ENCODE measurements at places on chromosomes 13 and 19.

DNA sequence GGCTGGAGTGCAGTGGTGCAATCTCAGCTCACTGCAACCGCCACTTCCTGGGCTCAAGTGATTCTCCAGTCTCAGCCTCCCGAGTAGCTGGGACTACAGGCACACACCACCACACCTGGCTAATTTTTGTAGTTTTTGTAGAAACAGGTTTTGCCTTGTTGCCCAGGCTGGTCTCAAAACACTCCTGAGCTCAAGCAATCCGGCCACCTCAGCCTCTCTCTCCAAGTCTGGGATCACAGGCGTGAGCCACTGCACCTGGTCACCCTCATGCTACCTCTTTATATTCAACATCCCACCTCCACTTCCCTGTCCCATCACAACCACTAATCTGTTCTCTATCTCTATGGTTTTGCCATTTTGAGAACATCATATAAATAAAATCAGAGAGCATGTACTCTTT, 155.7 kb downstream of the PTPRS start:
- DNase-seq = no peak

- no peak for DNase-seq
Measured at GRCh38 chr13:113145496-113145895, 13.0 kb upstream of the PROZ start.

DNA sequence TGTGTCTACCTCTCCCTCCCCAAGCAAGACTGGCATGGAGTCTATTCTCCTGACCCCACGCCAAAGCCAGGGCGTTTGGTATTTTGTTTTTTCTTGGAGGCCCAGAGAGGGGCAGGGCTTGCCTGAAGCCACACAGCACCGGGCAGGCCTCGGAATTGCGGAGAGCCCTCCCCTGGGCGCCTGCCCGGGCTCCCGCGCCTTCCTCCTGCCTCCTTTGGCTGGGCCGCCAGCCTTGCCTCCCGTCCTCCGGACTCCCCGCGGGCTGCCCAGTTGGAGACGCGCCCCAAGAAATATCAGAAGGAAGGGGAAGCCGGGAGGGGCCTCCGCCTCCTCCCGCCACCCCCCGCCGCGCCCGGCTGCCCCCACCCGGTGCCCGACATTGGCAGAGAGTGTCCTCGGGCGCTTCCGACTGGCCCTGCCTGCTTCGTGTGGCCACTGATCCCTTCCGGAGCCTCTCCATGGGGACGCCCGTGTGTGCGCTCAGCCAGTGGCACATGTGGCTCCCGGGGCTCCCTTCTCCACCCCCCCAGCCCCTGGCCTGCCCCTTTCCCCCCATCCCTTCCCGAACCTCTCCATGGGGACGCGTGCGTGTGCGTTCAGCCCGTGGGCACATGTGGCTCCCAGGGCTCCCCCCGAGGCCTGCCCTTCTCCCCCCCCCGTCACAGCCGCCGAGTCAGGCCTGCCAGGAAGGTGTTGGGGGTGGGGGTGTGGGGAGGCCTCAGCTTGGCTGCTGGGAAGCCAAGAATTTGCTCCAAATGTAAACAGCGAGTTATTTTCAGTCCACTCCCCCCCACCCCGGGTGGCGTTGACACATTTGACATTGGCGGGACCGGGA, 37.3 kb downstream of the NFIC start:
- no peak for DNase-seq

DNA sequence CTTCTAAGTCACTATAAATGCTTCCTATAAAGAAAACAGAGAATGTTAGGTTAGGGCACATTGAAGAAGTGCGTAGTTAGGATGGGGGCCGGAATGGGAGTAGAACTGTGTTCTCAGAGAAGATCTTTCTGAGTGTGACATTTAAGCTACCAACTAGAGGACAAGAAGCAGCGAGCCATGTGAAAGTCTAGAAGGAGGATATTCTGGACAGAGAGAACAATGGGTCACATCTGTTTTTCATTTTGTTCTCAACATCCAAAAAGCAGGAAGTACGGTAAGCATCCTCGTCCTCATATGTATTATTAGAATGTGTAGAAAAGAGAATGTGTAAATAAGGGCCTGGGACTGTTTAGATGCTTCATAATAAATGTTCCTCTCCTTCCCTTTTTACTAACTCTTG, 44.5 kb upstream of the PARP4 start:
- no peak for DNase-seq

DNA sequence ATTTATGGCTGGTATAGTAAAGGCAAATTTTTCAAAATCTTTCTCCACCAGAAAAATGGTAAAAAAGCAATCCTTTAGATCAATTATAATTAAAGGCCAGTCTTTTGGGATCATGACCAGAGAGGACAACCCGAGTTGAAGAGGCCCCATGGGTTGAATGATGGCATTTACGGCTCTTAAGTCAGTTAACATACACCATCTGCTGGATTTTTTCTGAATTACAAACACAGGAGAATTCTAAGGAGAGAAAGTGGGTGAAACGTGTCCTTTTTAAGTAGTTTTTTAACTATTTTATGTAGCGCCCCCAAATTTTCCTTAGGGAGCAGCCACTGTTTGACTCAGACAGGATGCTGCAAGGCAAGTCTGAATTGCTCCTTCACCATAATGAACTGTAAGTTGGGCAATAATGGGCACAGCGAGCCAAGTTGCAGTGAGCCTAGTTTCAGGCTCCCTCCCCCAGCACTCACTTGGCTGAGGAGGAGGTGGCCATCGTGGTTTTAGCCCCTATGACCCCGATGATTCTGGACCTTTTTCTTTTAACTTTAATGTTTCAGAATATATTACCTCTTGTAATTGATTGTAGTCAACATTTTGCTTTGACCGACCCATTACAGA, 13.6 kb upstream of the ZNF611 start:
- peak; percentile 42 for DNase-seq

DNA sequence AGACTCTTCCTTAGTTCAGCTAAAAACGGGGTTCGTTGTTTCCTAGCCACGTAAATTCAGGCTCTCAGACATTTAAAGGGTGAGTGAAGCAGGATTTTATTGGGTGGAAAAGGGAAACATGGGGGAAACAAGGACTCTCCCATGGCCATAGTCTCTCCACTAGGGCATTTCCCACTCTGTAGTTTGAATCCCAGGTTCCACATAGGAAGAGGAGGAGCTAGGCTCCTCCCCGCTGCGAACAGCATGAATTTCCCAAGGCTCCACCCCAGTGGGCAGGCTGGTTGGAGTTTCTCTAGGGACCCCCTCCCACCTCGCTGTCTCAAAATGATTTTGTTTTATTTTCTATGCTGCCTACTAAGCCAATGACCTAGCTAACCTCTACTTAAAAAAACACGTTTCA, 2170.8 kb upstream of the PCDH20 start:
- DNase-seq = no peak

DNA sequence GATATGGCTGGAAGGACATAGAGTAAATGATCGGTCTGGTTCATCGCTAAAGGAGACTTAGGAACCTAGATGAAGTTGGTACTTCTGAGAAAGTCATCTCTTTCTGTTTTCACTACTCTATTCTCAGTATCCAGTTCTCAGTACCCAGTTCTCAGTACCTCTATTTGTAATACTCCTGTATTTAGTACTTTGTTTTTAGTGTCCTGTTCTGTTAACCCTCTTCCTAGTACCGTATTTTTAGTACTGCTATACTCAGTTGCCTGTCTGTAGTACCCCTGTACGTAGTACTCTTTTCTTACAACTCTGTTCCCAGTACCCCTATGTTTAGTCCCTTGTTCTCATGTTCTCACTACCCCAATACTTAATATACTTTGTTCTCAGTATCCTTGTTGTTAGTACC, 1.2 kb downstream of the RFXAP start:
- DNase-seq = no peak

GRCh38 chr19:3508771-3509535, 2.8 kb downstream of the FZR1 start:
- DNase-seq = no peak

GRCh38 chr13:35157143-35157755, 215.2 kb downstream of the NBEA start:
- DNase-seq = peak; percentile 64

DNA sequence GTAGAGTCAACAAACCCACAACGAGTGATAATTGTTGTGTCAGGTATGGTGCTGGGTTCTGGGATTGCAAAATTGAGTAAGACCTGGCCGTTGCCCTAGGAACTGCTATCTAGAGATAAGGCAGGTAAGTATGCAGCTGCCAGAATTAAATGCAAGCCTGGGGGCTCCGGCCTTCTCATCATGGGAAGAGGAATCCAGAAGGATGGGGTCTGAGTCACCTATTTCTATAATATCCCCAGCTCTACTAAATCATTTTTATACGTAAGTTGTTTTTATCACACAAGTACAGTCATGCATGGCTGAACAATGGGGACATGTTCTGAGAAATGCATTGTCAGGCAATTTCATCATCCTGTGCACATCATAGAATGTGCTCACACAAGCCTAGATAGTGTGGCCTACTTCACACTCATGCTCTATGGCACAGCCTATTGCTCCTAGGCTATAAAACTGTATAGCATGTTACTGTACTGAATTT, 203.0 kb downstream of the KLF5 start:
- no peak for DNase-seq

- no peak for DNase-seq
Measured at GRCh38 chr13:51619614-51620013, 35.4 kb downstream of the WDFY2 start.

DNA sequence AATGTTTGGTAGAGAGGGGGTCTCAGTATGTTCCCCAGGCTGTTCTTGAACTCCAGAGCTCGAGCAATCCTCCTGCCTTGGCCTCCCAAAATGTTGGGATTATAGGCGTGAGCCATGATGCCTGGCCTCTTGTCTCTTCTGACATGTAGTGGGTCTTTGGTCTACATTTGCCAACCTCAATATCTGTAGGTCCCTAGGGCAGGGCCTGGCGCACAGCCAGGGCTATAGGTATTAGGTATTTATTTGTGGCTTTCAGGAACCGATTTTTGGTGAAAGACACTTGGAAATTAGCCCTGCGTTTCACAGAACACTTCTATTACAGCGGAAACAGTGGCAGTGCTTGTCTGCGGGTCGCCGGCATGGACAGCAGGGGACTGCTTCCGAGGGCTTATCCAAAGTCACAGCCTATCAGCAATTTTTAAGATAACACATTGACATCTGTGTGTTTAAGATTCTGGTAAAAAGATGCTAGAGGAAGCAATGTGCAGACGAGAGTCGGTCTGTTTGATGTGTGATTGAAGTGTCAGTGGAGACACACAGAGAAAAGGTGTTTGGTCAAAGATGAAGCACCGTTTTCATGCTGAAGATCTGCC, 14.5 kb downstream of the ZNF536 start:
- no peak for DNase-seq

- DNase-seq = no peak
Measured at GRCh38 chr13:40517486-40518480, 148.7 kb downstream of the FOXO1 start.

DNA sequence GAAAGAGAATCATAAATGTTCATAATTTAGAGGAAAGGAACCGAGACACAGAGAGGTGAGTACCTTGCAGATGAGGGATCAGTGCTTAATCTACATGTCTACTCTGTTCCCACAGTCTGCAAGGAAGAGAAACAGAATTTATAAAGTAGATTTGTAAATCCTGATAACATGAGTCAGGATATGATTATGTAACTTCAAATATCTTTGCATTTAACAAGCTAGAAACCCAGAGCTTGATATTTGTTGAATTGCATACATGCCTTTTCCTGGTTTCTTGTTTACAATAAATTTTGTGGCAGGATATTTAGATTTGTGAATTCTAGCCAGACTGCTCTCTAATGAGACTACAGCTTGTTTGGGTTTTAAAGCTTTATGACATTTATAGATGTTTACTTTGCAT, 219.2 kb downstream of the ENOX1 start:
- no peak for DNase-seq

GRCh38 chr13:33265607-33266006, 19.9 kb downstream of the STARD13 start:
- DNase-seq = no peak

DNA sequence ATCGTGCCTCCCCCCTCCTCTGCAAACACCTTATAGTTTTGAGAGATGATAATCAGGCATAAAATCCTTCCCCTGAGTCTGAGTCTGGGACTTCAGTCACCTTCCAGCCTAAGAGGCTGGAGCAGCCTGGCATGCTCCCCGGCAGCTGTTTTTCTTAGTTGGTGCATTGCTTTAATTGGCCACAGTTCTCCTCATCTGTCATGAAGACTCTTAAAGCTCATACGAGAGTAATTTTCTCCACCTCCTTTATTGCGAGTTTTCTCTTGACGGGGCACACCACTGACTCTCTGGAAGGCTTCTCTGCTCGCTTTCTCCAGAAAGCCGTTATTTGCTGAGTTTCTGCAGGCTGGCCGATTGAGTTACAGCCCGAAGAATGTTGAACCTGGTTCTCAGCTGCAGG, 310.5 kb downstream of the ATP8A2 start:
- no peak for DNase-seq

GRCh38 chr19:29271911-29272310, 59.0 kb upstream of the UQCRFS1 start:
- DNase-seq = no peak

DNA sequence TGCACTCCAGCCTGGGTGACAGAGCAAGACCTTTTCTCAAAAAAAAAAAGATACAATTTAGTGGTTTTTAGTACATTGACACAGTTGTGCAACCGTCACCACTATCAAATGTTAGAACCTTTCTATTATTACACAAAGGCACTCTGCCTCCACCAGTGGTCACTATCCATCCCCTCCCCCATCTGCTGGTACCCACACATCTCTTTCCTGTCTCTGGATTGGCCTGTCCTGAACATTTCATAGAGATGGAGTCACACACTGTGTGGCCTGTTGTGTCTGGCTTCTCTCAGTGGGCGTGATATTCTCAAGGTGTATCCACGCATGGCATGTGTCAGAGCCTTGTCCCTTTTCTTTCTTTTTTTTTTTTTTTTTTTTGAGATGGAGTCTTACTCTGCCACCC, 11.2 kb downstream of the KDM4B start:
- no peak for DNase-seq

- no peak for DNase-seq
Measured at GRCh38 chr13:41137241-41137640, 4.6 kb upstream of the KBTBD6 start.

GRCh38 chr19:48102870-48103751, 7.5 kb downstream of the PLA2G4C start:
- peak; percentile 15 for DNase-seq

- DNase-seq = no peak
Measured at GRCh38 chr19:43820098-43820883, 6.8 kb upstream of the ZNF283 start.

DNA sequence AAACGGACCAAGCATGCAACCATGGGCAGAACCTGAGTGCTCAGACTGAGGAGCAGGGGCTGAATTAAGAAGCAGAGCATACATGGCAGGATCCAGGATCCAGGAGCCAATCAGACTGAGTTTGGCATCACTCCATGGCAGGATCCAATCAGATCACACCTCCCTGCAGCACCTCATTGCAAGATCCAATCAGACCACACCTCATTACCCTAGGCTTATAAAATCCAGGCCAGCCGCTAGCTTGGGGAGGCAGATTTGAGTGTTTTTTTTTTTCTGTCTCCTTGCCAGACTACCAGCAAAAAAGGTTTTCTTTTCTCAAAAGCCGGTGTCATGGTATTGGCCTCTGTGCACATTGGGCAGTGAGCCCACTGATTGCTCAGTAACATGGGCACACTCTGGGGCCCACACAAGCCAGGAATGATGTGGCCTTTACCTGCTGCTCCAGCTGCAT, 127.9 kb upstream of the GJB6 start:
- DNase-seq = no peak

- no peak for DNase-seq
Measured at GRCh38 chr13:95636853-95637252, 7.7 kb downstream of the DZIP1 start.

All from SK-N-DZ (cell line).